ENCODE measurements at places on chromosomes 1 and 21.

DNA sequence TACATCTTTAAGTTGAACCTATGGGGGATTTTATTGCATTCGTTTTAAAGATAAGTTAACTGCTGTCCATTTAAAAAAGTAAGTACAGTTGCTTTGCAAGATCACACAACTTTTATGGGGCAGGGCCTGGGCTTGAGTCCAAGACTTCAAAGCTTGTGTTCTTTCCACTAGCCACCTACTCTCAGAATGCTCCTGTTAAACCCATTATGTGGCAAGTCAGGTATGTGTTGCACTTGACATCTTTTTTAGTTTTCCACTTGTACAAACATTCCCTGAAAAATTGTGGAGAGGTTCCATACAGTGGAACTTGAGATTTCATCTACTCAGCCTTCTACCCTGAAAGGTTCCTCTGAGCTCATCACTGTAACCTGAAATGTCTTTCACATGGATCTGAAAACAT, 235.5 kb upstream of the SGIP1 start:
- DNase-seq: no peak

DNA sequence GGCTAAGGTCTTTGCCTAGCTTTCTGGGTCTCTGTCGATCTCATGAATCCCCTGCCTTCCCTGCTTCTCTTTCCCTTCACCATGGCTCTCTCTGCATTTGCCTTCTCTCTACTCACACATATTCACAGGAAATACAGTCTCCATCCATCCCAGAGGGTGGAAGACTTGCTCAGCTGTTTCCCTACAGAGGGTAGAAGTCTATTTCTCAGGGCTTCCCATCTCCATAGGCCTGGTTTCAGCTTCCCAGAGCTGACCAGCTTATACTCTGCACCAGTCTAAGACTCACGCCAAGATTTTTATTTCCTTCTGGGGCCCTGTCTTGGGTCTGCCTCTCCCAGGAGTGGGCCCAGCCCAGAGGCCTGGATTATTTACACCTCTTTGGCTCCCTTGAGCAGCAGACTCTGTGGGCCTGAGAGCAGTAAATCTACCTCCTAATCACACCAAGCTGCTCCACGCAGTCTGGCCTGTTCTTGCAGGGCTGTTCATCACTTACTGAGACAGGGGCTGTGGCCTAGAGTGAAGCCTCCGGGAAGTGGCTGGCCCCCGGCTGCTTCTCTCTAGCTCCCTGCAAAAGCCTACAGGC, 102.5 kb downstream of the PLXNA2 start:
- DNase-seq: no peak

- no peak for DNase-seq
Measured at GRCh38 chr21:16797966-16798365, 714.9 kb upstream of the CXADR start.

DNA sequence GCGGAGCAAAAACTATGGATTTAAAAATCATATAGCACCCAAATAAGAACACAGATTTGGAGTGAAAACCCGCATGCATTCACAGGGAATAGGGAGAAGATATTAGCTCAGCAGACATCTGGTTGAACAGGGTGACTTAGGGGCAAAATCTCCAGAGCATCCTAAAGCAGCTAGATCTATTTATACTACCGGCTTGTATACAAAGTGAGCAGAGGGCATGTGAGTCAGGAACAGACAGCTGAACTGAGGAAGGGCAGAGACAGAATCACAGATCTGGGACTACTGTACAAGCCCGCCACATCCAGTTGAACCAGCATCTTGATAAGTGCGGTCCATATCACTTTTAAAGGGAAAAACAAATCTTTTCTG, 35.2 kb upstream of the EXOSC10 start:
- DNase-seq: no peak

- no peak for DNase-seq
Measured at GRCh38 chr21:25583370-25584130, 23.7 kb downstream of the MRPL39 start.

- no peak for DNase-seq
Measured at GRCh38 chr1:29396438-29397255, 160.3 kb downstream of the PTPRU start.

DNA sequence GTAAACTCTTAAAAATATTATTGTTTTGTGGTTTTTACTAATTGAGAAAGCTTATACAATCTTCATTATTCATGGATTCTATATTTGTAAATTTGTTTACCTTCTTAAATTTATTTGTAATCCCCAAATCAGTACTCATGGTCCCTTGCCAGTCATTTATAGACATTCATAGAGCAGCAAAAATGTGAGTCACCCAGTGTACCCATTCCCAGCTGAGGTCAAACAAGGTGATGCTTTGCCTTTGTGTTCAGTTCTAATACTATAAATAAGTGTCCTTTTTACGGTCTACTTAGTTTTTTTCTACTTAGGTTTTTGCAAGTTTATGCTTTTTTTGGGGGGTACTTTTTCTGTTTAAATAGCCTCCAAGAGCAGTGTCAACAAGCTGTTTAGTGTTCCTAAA, 36.1 kb downstream of the SORT1 start:
- DNase-seq: no peak

DNA sequence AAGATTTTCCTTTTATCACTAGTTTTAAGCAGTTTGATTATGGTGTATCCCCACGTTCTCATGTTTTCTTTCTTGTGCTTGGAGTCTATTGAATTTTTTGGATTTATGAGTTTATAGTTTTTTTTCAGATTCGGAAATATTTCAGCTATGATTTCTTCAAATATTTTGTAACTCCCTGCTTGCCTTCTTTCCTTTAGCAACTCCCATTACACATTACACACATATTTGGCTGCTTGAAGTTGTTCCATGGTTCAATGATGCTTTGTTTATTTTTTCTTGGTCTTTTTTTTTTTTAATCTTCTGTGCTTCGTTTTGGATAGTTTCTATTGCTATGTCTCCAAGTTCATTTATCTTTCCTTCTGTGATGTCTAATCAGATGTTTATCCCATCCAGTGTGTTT, 48.5 kb upstream of the WARS2 start:
- no peak for DNase-seq

- DNase-seq: no peak
Measured at GRCh38 chr1:210129759-210130158, 102.8 kb upstream of the SERTAD4 start.

DNA sequence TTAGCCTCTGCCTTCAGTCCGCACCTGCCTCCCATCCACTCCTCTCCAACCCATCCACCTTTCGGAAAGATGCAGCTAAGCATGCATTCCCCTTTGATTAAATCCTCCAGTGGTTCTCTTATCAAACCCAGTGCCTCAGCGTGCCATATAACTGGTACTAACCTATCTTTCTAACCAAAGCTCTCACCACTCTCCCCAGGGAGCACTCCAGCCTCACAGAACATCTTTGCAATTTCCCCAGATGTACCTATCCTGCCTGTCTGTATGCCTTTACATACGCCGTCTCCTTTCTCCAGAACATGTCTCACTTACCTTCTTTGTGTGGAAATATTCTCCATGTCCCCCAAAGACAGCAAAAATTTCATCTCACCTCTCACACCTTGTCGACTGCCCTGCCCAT, 80.0 kb downstream of the SLC25A24 start:
- DNase-seq: no peak

GRCh38 chr1:157142201-157142600, 4.0 kb upstream of the ETV3 start:
- DNase-seq: no peak

- DNase-seq: no peak
Measured at GRCh38 chr1:62361431-62361830, 42.2 kb upstream of the KANK4 start.

GRCh38 chr1:56448529-56449300, 130.6 kb downstream of the PLPP3 start:
- DNase-seq: no peak

GRCh38 chr1:114189398-114189797, 35.7 kb upstream of the SYT6 start:
- DNase-seq: no peak

GRCh38 chr21:8990326-8991087, 1530.9 kb upstream of the TPTE start:
- no peak for DNase-seq

DNA sequence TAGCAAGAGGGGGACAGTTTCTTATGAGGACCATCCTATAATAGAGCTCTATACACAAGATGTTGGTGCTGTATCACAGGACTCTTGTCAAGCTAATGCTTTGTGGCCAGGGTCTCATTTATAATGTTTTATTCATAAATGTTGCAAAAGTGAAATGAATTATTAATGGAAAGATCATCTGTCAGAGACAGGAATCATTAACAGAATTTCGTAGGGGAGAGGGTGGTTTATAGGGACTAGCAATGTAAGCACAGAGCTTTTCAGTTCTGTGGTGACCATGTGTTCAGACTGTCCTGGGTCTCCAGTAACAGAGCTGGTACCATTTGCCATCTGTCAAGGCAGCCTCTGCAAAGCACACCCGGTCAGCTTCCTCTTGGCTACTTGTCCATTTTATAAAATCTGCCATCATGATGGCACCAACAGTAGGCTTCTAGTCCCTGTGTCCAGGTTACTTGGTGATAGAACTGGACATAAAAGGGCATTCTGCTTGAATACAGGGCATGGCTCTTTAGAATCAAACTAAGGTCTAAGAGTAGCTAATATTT, 36.2 kb downstream of the LPAR3 start:
- DNase-seq: no peak

- DNase-seq: peak; percentile 27
Measured at GRCh38 chr21:32772281-32773047, 909 bp upstream of the PAXBP1 start.

- no peak for DNase-seq
Measured at GRCh38 chr1:245717611-245718010, 562.8 kb downstream of the KIF26B start.

GRCh38 chr1:56268519-56269140, 310.7 kb downstream of the PLPP3 start:
- no peak for DNase-seq

DNA sequence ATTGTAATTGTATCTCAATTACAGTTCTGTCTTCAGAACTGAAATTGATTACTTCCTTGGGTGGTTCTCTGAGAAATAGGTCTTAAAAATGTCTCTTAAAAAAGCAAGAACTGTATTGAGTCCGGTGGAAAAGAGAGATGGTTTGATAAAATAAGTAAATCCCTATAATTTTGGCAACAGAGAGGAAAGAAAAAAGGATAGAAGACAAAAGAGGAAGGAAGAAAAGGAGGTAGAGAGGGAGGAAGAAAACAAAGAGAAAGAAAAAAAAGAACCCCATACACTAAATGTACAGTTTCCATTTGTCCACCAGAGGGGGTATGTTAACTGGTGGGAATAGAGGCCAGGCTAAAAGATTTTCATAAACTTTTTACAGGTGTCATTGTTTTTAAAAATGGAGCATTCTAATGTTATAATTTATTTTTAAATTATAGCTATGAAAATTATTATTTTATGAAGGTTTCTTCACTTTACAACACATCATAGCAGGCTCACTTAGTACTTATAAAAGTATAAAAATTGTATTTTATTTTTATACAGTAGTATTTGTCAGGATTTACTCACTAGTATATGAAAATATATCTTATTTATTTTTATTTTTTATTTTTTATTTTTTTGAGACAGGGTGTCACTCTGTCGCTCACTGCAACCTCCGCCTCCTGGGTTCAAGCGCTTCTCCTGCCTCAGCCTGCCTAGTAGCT, 2.1 kb upstream of the UBE2T start:
- DNase-seq: no peak

DNA sequence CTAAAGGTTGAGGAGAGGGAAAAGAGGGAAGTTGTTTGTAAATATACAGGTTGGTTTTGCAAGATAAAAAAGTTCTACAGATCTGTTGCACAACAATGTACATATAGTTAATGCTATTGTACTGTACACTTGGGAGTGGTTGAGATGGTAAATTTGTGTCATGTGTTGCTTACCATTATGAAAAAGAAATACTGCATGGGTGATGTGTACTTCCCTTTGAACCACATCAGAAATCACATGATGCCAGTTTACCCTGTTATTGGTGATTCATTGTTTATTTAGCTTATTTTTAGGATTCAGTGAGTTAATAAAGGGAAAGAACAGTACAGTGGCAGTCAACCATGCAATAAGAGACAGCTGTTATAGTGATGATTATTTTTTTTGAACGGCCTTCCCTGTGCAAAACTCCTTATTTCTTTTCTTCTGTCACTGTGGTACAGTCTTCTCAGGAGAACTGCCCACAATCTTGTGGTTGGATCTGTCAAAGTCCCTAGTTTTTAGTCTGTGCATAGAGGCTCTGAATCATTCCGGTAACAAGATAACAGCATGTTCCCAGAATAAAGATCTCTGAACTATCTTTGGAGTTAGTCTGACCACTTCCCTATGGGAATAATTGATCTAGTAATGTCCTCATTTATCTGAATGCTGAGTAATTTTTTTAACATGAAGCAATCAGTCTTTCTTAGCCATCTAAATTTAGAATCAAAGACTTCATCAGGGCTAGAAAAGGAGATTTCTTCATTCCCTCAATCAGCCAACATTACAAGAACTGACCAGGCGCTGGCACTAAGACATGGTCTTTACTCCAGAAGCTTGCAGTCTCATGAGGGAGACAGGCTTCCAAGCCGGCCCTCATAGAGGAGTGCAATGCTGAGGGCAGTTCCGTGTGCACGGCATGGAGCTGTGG, 84.2 kb downstream of the SH3GLB1 start:
- DNase-seq: no peak

DNA sequence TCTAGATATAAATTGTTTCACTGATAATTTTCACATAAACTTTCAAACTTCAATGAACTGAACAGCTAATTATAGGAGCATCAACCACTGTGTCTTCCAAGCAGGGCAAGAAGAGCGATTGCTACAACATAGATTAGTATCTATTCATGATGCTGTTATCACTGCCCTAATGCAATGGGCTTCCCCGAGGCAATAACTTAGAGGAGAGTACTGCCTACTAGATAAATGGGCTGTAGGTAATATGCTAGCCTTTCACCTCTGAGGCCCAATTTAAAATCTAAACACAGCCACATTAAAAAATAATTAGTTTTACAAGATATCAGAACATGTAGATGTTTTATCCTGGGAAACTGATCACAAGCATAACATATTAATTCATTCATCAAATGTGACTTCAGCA, 318.0 kb downstream of the VAV3 start:
- no peak for DNase-seq

GRCh38 chr1:109509176-109510134, at the start of gene AMIGO1:
Gene AMIGO1 (minus strand): TSS chr1:109509727. CDS start chr1:109508912, 815 bp downstream.
- peak; percentile 45 for DNase-seq

DNA sequence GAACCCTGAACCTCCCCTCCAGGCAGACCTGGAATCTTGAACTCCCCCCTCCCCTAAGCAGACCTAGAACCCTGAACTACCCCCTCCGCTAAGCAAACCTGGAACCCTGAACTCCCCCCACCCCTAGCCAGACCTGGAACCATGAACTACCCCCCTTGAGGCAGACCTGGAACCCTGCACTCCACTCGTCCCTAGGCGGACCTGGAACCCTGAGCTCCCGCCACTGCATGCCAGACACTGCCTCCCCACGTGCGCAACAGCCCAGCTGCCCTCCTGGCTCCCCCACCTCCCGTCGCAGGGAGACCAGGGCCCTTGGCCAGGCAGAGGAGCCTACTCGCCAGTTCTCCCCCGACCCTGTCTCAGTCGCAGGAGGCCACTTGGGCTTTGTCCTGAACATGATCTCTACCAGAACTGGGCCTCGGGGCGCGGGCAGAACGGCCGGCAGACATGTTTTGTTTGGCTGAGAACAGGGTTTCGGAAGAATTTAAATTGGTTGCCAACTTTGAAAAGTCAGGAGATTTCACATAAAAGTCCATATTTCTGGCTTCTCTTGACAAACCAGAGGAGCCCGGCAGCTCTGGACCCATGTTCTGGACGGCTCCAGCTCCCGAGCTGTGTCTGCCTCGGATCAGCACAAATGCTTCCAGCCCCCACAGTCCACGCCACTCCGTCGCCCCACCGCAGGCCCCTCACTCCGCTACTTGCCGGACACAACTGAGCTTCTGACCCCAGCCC, 9.2 kb upstream of the PLEKHG5 start:
- no peak for DNase-seq

GRCh38 chr1:53314606-53315005, 13.3 kb downstream of the LRP8 start:
- no peak for DNase-seq

All from CD4-positive, alpha-beta T cell treated with Interferon gamma for 1 hour (primary cell).